HFFc6 (cell line): ENCODE measurements at places on chromosomes 4 and X.

DNA sequence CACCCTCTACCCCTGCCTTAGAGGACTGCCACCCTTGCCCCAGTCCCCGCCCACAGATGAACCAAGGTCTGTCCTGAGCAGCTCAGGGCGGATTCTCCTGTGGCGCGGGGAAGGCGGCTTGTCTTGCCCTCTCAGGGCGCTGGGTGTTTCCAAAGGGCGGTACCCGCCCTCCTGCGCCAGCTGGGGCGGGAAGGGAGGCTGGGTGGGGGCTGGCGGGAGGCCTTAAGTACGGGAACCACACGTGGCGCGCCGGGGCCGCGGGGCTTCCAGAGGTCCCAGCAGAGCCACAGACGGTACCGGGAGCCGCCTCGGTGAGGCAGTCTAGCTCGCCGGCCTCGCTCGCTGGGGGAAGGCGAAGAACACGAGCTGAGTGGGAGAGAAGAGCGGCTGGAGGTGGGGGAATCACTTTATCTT lies 361.1 kb downstream of the MID1IP1 start:
- DNase-seq: no peak

DNA sequence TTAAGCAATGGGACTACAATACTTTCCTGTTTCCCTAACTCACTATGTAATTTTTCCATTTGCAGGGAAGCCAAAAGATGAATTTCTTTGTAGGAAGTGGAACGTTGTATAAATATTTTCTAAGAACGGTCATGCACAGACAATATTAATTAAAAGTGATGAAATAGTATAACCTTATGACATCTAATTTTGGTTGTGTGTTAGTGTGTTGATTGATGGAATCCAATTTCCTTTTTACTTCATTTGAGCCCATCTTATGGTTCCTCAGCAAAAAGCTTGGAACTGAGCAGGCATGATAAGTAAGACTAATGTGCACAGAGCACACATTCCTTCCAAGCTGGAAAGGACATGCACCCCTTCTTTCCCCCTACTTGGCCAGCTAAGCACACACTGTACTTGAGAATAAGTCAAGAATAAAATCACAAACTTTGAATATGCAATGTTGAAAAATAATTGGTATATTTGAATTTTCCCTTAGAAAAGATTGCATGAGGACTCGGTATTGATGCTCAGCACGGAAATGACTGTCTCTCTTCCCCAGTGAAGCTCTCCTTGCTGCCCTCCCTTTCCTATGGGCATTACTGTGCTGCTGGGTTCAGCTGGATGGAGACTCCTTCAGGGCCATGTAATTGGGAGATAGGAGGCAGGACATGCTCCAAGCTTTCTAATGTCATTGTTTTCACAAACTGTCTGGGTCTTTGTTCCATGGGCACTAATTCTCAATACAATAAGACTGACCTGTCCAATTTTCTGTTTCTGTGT lies 19.2 kb upstream of the PDLIM3 start:
- no peak for DNase-seq

GRCh38 chr4:2576290-2576689 lies 39.8 kb downstream of the FAM193A start:
- no peak for DNase-seq

- DNase-seq: no peak
These were observed 560.4 kb downstream of the ANKRD50 start for GRCh38 chr4:124152132-124152531.

- no peak for DNase-seq
These were observed 755.1 kb upstream of the IGFBP7 start for GRCh38 chr4:57865264-57865663.

- no peak for DNase-seq
These were observed 22.8 kb upstream of the ARHGAP24 start for GRCh38 chr4:85452058-85452731.
